ENCODE measurements at places on chromosomes 5 and 9.

GRCh38 chr5:170570476-170570875 lies 66.7 kb downstream of the KCNIP1 start:
- DNase-seq = no peak

GRCh38 chr9:115202181-115202580 lies 84.2 kb upstream of the TNC start:
- no peak for DNase-seq

- no peak for DNase-seq
Observed at GRCh38 chr5:120872297-120872696, 408.2 kb downstream of the PRR16 start.

GRCh38 chr5:52856564-52856963 lies 68.8 kb downstream of the ITGA1 start:
- no peak for DNase-seq

- DNase-seq = no peak
Observed at GRCh38 chr5:115736004-115736689, 80.3 kb downstream of the CDO1 start.

DNA sequence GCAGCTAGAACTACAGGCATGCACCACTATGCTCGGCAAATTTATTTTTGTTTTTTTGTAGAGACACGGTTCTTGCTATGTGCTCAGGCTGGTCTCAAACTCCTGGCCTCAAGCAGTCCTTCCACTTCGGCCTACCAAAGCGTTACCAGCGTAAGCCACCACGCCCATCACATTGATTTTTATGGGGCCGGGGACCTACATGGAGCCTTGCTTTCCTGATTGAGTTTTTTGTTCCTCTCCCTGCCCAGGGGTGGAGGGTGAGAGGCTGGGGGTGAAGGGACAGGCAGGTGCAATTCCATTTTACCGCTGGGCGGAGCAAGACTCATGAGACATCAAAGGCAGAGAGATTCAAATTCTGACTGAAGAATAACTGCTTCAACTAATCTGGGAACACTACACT lies 1.9 kb downstream of the ALDH1B1 start:
- DNase-seq = no peak

- DNase-seq = no peak
Observed at GRCh38 chr9:104747565-104748358, at the start of gene NIPSNAP3A. Gene NIPSNAP3A, plus strand, starts transcription at chr9:104747683. Its CDS starts 110 bp downstream, at chr9:104747793.

- DNase-seq = no peak
Observed at GRCh38 chr9:37426846-37427245, 4.3 kb downstream of the GRHPR start.

DNA sequence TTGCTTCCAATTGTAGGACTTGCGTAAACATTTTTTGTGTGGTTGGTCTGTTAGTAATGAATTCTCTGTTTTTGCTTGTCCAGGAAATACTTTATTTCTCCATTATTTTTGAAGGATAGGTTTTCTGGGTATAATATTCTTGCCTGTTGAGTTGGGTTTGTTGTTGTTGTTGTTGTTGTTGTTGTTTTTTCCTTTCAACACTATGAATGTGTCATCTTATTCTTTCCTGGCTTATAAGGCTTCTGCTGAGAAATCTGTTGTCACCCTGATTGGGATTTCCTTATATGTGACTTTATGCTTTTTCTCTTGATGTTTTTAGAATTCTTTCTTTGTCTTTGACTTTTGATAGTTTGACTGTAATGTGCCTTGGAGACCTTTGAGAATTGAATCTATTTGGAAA lies 39.8 kb downstream of the SLF1 start:
- no peak for DNase-seq

GRCh38 chr9:132647355-132647754 lies 22.4 kb downstream of the DDX31 start:
- DNase-seq = no peak

DNA sequence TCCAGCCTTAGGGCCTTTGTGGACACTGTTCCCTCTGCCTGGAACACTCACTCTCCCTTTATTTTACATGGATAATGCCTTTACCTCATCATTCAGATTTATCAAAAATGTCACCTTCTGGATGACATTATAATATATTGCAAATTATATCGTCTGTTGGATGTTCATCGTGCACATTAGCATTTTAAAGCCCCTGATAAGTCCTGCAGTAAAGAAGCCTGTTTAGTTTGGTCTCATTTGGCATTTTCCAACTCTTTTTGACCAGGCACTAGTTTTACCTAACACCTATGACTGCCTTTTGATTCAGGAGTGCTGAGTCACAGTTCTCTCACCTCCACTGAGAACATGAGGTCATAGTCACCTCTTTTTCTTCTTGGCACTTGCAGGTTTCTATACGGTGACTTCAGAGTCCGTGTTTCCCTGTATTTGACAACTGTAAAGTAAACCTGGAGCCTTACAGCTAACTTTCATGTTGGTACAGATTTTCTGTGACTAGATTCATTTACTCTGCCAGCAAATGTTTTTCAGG lies 57.7 kb upstream of the STC2 start:
- DNase-seq = no peak

GRCh38 chr5:126106029-126106428 lies 317.2 kb upstream of the GRAMD2B start:
- DNase-seq = no peak

DNA sequence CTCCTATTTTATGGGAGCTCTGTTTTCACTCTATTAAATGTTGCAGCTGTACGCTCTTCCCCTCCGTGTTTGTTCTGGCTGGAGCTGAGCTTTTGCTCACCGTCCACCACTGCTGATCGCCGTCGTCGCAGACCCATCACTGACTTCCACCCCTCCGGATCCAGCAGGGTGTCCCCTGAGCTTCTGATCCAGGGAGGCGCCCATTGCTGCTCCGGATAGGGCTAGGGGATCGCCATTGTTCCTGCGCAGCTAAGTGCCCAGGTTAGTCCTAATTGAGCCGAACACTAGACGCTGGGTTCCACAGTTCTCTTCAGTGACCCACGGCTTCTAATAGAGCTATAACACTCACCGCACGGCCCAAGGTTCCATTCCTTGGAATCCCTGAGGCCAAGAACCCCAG lies 96.2 kb upstream of the PRDM9 start:
- DNase-seq = no peak

GRCh38 chr5:158691631-158692255 lies 408.0 kb downstream of the EBF1 start:
- no peak for DNase-seq

DNA sequence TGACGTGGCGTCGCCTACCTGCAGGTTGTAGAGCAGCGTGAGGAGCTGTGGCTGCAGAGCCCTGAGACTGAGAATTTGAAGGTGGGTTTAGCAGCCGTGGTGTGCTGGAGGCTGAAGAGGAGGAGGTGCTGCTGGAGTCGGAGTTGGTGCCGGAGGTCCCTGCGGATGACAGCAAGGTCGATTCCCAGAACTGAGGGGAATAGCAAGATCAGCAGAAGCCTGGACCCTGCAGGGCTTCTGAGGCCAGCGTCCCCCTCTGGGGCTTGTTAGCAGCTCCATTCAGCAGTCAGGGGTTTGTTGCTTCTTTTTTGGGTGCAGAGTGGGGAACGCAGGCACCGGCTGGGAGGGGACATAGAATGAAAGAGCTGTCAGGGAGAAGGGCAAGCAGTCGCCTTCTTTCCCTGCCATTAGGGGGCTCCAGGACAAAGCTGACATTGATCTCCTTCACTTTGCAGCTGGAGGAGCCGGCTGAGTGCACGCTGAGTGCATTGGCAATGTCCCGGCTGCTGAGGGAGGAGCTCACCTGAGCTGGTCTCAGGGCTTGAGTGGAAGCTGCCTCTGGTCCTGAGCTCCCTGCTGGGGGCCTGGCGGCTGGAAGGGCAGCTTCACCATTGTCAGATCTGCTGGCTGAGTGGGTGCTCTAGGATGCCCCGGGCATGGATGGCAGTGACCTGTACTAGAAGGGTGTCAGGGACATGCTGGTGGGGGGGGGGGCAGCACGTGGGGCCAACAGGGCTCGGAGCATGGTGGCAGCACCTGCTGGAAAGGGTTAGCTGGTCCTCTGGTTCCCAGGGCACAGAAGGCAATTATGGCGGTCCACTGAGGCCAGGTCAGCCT lies 20.8 kb downstream of the OBP2B start:
- DNase-seq = no peak

- DNase-seq = no peak
Observed at GRCh38 chr5:14153071-14153864, 10.1 kb downstream of the TRIO start.

DNA sequence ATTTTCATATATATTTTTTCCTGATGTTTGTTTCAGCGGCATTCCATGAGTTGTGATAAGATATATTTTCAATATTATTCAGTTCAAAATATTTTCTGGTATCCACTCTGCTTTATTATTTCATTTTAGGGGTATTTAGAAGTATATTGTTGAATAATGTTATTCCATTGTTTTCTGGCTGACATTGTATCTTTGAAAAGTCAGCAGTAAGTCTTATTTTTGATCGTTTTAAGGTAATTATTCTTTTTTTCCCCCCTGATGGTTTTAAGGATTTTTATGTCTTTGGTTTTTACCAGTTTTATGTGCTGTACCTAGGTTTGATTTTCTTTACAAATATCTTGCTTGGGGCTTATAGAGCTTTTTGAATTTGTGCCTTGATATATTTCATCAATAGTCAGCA lies 6.6 kb upstream of the GLRA1 start:
- no peak for DNase-seq

DNA sequence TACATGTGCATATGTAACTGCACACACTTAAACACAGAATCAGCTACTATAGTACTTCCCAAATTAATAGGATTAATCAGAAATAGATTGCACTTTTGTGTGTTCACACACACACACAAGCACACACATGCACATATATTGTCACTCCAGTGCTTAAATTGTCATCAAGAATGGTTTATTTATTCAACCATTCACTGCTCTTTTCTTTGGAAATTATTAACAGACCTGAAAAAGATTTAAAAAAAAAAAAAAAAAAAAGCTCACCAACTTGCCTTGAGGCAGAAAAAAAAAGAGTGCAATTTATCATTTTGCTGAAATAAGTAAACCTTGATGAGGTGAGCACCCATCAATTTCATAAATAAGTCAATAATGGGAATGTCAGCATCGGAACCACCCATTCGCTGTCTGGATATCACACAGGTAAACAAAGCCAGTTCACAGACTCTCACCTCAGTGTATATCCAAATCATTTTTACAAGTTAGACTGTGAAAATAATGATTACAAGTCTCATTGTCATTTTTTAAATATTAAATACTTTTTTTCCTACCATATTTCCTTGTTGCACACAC lies 562.8 kb downstream of the BNC2 start:
- DNase-seq = no peak

- DNase-seq = no peak
Observed at GRCh38 chr5:180105827-180106312, 34.3 kb upstream of the RNF130 start.

GRCh38 chr5:55771175-55771655 lies 33.4 kb downstream of the DDX4 start:
- no peak for DNase-seq

DNA sequence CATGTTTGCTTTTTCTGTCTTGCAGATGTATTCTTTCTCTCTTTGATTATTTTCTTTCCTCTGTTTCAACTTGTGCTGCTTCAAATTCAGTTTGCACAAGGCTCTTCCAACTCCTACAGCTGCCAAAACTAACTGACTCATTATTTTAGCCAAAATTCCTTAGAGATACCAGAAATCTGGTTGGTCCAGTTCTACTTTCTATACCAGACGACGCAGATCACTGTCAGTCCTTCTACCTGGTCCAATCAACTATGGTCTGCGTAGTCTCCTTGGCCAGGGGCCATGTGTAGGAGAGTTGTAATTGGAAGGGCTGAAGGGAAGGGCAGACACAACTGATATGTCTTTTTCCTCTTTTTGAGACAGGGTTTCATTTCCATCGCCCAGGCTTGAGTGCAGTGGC lies 51.9 kb upstream of the JAK2 start:
- no peak for DNase-seq

DNA sequence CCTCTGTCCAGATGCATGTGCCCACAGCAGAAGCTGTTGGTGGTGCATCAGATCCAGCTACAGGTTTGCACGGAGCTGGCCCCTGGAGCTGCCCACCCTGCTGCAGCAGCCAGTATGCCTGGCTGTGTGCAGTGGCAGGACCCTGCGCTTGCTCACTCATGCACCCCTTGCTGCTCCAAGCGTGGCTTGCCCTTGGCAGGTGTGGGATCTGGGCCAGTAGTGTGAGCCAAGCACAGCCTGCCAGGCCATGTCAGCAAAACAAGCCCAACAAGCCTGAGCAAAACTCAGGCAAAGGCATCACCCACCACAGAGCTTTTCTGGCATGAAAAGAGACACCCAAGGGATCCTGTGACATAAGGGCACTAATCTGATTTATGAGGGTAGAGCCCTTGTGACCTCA lies 18.3 kb upstream of the ECPAS start:
- DNase-seq = no peak

DNA sequence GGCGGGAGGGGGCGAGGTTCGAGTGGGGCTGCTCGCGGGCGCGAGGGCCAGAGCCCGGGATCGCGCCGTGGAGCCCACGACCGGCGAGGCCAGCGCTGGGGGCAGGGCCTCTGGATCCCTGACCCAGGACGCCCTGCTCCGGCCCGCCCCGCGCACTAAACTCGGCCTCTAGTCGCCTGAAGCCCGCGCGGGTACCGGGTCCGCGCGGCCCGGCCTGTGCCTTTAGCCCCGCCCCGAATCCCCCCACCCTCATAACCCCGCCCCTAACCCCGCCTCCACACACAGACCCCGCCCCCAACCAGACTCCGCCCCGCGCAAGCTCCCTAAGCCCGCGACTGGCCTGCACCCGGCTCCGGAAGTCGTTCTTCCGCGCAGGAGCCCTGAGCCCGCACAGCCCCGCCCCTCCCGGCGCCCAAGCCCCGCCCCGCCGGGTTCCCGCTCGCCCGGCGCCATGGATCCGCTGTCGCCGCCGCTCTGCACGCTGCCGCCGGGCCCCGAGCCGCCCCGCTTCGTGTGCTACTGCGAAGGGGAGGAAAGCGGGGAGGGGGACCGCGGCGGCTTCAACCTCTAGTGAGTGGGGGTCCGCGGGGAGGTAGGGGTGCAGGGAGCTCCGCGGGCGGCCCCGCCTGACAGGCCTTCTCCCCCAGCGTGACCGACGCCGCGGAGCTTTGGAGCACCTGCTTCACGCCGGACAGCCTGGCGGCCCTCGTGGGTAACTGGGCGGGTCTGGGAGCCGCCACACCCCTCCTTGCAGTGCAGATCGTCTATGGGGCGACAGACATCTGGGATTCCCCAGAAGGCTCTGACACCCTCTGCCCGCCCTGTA lies at the start of gene PAXX:
Gene PAXX (plus strand): TSS at position 430 of the 826 bp plus-strand sequence. CDS start 22 bp downstream, at position 452.
- no peak for DNase-seq
